Inflammatory macrophage (primary cell): ENCODE measurements at places on chromosomes 16 and 17.
A peak's percentile ranks its signal among the peaks of the same experiment; 100 is the strongest.

DNA sequence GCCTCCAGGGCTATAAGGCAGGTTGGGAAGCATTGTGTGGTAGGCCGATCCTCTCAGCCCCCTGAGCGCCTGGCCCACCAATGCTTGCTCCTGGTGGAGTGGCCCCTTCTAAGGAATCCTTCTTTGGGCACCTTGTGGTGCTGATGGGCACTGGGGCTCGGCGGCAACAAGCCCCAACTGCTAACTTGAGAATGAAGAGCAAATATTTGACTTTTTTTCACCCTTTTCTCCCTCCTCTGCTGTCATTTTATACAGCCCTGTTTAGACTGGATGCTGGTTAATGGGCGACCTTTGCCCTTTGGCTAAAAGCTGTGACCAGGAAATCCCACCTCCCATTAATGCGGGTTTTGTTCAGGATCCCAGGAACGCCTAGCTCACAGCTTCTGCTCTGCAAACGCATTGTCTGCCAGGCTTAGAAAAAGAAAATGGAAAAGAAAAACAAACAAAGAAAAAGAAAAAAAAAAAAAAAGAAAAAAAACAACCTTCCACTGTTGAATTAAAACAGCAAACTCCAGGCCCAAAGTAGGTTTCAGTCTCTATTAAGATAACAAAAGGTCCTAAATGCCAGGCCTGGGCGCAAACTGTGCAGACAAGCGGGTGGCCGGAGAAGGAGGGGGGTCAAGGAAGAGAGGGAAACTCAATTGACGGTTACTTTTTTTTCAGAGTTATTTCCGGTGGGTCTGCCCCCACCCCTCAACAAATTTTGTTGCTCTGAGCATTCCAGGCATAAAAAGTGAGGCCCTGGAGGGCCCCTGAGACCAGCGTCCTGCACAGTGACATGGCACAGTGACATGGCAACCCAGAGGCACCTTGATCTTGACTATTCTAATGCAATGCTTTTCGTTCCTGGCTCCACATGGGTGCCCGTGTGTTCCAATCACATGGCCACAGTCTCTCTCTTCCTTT lies 301.4 kb downstream of the MAF start:
- no peak for DNase-seq

- peak; percentile 88 for DNase-seq
These were observed at the start of gene LLGL2 for GRCh38 chr17:75524970-75525805. TSS of gene LLGL2 (plus strand) at chr17:75525697. CDS start at chr17:75543427, 17,730 bp downstream.

- no peak for DNase-seq
These were observed 81.8 kb upstream of the RCVRN start for GRCh38 chr17:9986754-9987382.

DNA sequence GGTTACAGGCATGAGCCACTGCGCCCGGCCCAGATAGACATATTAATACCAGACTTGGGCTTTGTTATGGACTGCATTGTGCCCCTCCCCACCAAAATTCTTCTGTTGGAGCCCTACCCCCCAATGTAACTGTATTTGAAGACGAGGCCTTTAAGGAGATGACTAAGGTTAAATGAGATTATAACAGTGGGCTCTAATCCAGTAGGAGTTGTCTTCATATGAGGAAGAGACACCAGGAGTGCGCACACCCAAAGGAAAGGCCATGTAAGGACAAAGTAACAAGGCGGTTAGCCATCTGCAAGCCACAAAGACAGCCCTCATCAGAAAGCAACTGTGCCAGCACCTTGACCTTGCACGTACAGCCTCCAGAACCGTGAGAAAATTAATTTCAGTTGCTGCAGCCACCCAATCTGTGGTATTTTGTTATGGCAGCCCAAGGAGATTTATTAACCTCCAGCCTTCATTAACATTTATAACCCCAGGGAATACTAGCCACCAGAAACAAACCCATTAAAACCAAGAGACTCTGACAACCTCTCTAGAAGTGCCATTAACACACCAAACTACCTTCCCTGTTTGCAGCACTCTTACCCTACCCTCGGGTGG lies 107.6 kb downstream of the TTC19 start:
- no peak for DNase-seq

DNA sequence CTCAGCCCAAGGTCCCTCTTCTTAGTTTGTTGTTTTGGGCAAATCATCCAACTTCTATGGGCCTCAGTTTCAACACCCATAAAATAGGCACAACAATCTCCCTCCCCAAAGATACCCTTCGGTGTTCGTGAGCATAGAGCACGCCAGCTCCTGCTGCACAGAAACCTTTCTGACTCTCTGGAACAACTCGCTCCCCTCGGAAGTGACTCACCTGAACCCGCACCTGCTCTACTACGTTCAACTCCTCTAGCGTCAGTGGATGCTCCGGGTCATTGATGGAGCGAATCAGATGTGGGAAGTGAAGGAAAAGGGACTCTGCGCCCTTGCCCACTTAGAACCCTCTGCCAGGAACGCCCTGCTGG lies 445 bp downstream of the CIAO2B start:
- DNase-seq, result no peak
